ENCODE measurements at places on chromosomes 7 and 10.

GRCh38 chr7:107530751-107531150 lies 33.0 kb downstream of the COG5 start:
- DNase-seq: no peak

DNA sequence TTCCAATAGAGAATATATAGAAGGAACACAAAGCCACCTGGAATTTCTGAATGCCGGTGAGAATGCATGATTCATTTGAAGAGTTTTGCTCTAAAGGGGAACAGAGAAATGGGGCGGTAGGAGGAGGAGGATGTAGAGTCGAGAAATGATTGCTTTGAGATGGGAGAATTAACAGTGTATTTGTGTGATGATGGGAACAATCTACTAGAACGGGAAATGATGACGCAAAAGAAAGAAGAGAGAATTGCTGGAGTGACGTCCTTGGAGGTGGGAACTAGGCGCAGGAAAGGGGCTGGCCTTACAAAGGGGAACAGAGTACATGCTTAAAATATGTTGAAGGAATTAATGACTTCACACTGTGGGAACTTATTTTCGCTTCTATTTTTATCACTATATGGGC lies 188.1 kb downstream of the SDHAF3 start:
- DNase-seq: no peak

- DNase-seq: no peak
Measured at GRCh38 chr7:77200542-77200941, 923 bp upstream of the FGL2 start.

- DNase-seq: no peak
Measured at GRCh38 chr10:131805696-131806095, 95.1 kb upstream of the PPP2R2D start.

DNA sequence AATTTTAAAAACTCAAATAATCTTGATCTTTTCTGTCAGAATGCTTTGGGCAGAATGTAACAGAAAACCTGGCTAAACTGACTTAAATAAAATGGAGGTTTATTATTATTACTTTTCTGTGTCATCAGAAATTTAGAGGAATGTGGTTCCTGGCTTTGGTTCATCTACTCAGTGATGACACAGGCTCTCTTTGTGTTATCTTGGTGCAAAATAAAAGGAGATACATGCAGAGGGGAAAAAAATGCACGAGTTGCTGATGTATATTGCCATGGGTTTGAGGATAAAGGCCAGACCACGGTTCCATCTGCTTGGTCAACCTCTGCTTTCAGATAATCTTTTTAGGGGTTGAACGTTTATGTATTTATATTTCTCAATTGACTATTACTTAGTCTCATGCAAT lies 181.4 kb downstream of the SUGCT start:
- no peak for DNase-seq

- no peak for DNase-seq
Measured at GRCh38 chr10:34656661-34657060, 158.4 kb downstream of the PARD3 start.
